ENCODE measurements at places on chromosomes 1 and 21.

DNA sequence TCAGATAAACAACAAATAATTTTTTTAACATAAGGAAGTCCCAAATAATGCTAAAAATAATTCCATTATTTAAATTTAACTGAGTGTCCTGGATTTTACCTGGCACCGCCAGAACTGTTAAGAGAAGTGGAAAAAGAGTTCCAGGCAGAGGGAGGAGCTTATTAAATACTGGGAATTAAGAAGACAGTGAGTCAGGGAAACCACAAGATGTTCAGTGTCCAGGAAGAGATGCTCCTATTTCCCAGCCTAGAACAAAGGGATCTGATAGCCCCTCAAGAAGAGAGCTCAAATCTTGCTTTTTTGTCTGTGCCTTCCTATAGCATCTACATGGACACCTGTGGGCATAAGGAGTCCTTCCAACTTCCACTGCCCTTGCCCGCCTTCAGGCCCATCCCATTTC lies 85.9 kb downstream of the PGM1 start:
- DNase-seq, result no peak

- no peak for DNase-seq
Observed at GRCh38 chr1:93749894-93750301, 68.3 kb upstream of the BCAR3 start.

DNA sequence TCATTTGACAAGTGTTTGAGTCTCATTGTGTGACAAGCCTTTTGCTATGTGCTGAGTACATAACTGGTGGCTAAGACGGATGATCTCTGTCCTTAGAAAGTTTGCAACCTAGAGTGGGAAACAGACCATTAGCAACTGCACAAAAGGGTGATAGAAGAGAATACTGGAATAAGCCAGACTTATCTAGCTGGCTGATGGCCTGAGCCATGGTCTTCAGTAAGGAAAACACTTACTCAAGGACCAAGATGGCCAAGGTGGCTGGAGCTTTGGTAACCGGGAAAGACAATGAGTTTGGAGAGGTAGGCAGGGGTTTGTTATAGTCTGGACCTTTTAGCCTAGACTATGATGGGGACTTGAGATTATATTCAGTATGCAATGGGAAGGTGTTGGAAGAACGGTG lies 1.6 kb upstream of the TAF12 start:
- DNase-seq, result no peak

- no peak for DNase-seq
Observed at GRCh38 chr1:173333581-173333980, 126.5 kb upstream of the TNFSF4 start.

- no peak for DNase-seq
Observed at GRCh38 chr1:108913105-108913948, 36.5 kb downstream of the GPSM2 start.

GRCh38 chr1:31592132-31592531 lies 15.8 kb downstream of the TINAGL1 start:
- DNase-seq, result no peak

DNA sequence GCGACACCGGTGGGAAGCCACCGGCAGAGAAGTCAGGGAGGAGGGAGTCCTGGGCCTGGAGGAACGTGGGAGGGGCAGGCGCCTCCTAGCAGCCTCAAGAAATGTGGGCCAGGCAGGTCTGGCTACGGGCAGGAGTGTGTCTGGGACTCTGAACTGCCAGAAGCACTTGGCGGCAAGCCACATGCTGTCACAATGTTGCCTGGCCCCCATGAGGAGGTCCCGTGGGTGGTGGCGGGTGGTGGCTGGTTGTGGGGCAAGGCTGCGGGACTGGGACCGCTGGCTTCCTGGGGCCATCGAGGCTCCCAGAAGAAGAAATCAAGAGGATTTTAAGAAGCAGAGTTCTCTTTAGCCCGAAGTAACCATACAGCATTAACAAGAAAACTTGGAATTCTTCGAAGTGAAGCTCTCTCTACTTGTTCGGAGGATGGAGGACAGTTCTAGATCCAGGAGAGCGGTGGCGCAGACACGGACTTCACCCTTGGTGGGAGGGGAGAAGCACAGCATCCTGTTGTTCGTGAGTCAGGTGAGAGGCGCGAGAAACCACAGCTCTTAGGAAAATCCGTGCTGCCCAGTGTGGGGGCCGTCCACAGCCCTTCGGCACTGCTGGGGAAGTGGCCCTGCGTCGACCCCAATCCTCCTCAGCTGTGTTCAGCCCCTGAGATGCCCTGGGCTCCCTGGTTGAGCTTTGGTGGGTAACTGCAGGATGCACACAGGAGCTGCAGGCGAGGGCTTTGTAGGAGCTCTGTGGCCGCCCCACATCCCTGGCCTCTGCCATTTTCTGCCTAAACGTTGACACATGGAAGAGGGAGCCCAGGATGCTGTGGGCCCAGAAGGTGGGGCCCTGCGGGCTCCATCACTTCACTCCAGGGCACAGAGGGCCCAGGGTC lies 12.4 kb downstream of the SKI start:
- DNase-seq, result peak; percentile 51

- no peak for DNase-seq
Observed at GRCh38 chr1:232908831-232909230, 41.6 kb upstream of the NTPCR start.

DNA sequence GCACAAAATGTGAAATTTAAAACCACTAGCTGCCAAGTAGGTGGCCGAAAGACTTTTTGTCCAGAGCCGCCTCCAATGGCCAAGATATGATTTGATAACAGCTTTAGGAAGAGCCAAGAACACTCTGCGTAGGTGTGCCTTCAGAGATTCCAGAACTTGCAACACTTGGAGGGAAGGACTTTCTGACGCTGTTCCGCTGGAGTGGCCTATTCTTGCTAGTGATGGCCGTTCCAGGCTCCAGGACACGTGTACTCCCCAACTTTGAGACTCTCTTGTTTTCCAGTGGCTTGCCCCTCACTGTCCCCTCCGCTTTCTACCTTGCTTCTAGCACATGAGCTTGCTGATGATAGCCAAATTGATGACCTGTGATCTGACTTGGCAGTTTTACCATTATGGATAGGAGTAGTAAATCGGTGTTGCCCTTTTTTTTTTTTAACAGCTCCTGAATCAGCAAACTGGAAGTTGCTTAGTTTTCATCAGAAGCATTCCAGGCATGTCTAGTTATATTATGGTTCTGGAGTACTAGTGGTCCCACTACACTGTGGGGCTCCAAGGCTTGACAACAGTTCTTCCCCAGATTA lies 1.0 kb downstream of the PRDX6 start:
- no peak for DNase-seq

- DNase-seq, result no peak
Observed at GRCh38 chr21:45227735-45228134, 60.0 kb downstream of the POFUT2 start.

DNA sequence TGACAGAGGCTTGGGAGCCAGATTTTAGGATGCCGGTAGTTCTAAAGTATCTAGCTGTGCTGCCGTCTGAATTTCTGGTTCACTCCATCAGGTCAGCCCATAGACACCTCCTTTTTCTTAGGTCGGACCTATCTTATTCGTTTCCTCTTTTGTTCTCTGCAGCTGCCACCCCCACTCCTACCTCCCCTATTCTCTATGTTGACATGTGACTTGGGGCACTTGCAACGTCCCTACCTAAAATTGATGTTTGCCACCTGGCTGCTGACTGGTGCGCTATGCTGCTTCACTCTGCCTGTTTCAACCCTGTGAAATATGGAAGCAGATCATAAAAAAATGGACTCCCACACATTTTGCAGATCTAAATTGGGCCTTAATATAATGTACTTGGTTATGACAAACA lies 55.3 kb downstream of the PBX1 start:
- no peak for DNase-seq

DNA sequence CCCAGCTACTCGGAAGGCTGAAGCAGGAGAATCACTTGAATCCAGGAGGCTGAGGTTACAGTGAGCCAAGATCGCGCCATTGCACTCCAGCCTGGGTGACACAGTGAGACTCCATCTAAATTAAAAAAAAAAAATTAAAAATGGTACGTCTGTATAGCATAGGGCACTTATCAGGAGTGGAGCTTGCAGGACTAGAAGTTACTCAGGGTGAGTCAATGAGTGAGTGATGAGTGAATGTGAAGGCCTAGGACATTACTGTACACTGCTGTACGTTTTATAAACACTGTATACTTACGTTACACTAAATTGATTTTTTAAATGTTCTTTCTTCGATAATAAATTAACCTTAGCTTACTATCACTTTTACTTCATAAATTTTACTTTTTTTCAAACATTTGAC lies 183.6 kb downstream of the NR5A2 start:
- no peak for DNase-seq

- DNase-seq, result no peak
Observed at GRCh38 chr21:44556879-44557278, 1.7 kb downstream of the KRTAP10-3 start.

GRCh38 chr1:146012703-146013558 lies 8.6 kb downstream of the HJV start:
- DNase-seq, result peak; percentile 56

DNA sequence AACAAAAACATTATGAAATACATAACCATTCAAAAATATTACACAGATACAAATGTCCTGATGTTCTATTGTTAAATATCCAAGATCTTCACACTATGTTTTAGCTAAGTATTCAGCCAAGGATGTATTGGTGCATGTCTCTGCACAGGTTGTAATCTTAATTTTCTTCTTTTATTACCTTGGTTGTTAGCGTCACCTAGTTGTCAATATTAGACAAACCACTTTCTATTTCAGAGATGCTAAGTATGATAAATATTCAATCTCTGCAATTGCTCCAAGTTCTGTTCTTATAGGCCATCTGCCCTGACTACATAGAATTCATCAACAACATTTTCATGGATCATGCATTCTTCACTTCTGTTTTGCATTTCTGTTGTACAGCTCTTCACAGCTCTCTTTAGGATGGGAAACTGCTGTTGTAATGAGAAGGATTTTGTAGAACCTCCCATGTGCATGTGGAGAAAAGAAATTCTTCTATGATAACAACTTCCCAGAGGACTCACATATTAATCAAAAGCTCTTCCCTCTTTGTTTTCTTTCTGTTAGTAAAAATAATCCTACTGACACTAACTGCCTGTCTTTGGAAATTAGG lies 380.1 kb downstream of the NUF2 start:
- DNase-seq, result no peak

- DNase-seq, result no peak
Observed at GRCh38 chr1:69315823-69316222, 251.9 kb upstream of the LRRC7 start.

- DNase-seq, result no peak
Observed at GRCh38 chr1:179788259-179788658, 45.2 kb downstream of the FAM163A start.

- peak; percentile 41 for DNase-seq
Observed at GRCh38 chr1:117735045-117735992, 129.5 kb downstream of the TENT5C start.

DNA sequence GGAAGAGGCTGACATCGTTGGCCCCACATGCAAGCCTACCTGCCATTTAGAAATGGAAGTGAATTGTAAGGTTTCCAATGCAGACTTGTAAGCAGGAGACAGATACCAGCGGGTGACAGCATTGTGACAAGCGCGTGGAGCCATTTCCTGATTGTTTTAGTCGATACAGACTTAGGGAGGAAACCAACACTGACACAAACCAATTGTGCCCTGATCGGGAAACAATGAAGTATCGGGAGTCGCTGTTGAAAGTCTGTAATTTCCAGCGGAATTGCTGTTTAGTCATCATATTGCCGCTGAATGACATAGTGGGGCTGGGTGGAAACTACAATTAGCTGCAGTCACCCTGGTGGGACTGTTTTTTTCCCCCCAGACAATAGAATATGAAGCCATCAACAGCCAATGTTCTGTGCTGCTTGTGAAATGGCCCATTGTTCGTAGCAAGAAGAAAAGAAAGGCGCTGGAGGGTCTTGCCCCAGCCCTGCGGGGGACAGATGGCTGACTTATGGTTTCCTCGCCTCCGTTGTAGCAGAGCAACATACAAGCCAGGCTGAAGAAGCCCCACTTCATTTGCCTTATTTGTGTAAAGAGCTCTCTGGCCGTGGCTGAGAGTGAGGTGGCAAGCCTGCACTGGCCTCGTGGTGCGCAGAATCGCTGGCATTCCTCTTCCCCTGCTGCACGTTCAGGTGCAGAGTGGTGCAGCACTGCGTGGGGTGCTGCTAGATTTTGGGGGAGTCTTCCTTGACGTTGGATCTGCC lies 462.7 kb downstream of the CAMTA1 start:
- DNase-seq, result no peak

DNA sequence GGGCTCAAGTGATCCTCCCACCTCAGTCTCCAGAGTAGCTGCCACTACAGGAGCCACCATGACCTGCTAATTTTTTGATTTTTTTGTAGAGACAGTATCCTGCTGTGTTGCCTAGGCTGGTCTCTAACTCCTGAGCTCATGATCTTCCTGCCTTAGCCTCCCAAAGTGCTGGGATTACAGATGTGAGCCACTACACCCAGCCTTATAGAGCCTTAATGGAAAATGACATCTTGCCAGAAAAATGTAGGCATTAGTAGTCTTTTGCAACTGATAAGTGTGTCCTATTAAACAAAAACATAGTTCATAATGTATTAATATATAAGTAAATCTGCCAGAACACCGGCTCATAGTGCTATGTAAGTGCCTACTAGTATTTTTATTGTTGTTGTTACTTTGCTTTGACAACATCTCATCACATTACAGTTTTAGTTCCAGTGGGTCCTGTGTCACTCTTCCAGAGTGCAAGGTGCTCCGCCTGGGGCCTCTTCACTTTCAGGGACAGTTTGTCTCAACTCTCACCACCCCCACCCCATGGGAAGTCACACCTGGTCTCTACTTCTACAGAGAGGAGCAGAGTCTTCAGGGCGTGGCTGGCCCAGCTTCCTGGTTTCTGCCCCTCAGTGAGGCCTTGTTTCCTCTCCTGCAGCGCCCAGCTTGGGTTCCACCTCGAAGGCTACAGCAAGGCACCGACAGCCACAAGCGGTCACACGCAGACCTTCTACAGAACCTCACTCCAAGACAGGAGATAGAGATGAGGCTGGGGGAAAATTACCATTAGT lies 30.1 kb downstream of the RHOU start:
- peak; percentile 18 for DNase-seq

GRCh38 chr1:66206563-66207144 lies 327.3 kb upstream of the SGIP1 start:
- no peak for DNase-seq

DNA sequence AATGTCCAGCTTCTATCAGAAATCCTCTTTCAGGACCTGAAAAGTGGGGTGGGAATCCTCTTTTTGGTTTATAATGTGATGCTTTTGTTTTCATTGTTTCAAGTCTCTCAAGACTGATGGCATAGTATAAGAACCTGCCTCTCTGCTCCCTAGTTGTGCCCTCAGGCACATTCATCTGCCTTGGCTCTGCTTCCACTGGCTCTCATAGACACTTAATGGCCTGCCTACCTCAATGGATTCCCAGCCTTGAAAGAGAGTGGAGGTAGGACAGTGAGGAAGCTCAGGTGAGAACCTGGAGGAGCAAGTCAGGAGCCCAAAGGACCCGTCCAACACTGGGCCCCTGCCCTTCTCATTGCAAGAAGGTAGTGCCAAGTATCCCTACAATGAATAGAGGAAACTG lies 4.8 kb downstream of the TTLL7 start:
- DNase-seq, result no peak
